ENCODE measurements at places on chromosomes 3 and 15.

- no peak for DNase-seq
These were observed 1149.1 kb downstream of the SI start for GRCh38 chr3:163929069-163929652.

DNA sequence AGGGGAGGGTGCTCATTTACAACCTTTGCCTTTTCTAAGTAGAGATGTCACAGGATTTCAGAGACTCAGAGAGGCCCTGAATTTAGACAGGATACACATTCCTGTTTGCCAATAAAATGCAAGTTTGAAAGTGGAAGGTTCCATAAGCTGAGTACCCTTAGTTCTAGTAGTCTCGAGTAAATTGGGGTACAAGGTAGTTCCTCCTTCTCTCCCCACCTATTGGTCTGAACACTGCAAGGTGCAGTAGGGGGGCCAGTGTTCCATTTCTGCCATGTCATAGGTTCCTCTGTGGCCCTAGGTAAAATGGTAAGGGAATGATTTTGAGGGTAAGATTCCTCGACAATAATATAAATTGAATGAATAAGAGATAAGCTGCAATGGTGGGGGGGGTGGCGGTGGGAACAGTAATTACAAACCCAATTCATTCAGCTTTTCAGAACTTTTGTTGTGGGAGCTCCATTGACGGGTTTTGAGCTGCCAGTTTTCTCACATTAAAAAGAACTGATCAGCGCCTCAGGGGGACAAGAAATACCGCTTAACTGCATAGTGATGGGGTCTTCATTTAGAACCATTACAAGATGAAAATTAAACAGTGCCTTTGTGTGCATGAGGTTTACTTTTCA lies 5.9 kb downstream of the SOX2 start:
- no peak for DNase-seq

- DNase-seq, result no peak
These were observed 58.3 kb upstream of the TRAK1 start for GRCh38 chr3:42032693-42033349.

GRCh38 chr3:12878141-12878574 lies 36.8 kb upstream of the RPL32 start:
- no peak for DNase-seq

- DNase-seq, result no peak
These were observed 126.0 kb upstream of the PRR20G start for GRCh38 chr3:127413871-127414270.

DNA sequence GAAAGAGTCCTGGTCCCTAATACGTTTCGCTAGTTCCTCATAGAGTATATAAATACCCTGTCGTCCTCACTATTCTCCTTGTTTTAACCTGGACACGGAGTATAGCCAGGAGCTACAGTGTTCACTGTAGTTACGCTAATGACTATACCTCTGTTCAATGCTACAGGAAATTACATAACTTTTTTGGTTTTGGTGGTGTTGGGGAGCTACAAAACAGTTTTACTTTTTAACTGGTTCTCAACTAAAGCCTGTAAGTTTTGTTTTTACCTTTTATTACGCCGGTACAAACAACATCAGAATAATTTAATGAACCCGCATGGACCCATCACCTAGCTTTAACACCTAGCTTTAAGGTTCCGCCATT lies 1.5 kb downstream of the LMLN start:
- no peak for DNase-seq

- DNase-seq, result no peak
These were observed 394.2 kb downstream of the LSAMP start for GRCh38 chr3:116051040-116051439.

DNA sequence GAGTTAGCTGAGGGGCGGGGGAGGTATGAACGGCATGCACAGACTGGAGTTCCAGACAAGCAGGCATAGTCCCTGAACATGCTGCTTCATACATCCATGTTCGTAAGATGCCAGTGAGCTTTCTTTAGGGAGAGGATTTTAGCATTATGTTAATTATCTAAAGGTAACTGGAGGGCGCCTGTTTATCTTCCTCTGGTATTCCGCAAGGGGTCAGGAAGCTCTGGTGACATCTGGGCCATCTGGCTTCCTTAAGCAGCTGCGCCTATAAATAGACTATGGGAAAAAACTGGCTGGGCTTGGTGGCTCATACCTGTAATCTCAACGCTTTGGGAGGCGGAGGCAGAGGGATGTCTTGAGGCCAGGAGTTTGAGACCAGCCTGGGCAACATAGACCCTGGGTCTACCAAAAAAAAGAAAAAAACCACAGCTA lies 1.5 kb upstream of the FBXO22 start:
- DNase-seq, result no peak

GRCh38 chr15:79332824-79333510 lies 22.1 kb downstream of the TMED3 start:
- no peak for DNase-seq

DNA sequence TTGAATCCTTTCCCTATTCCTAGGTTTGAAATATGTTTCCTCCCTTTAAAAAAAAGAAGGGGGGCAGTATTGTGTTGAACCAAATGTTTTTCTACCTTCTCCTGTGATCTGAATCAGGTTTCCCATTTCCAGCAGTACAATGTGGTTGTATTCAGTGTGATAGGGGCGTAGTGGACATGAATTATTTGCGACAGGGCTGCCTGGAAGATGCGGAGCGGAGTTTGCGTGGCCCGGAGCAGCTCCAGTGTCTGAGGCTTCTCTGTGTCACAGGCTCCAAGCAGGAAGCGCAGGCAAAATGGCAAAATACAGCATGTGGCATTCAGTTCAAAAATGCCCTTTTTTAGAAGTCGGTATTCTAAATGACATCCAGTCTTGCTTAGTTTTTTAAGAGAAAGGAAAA lies 154.4 kb downstream of the PGPEP1L start:
- DNase-seq, result peak; percentile 88

GRCh38 chr3:98612587-98612986 lies 19.2 kb upstream of the CPOX start:
- DNase-seq, result no peak

- no peak for DNase-seq
These were observed 1278.5 kb downstream of the NSUN3 start for GRCh38 chr3:95341314-95341713.

GRCh38 chr3:7630925-7631324 lies 770.0 kb downstream of the GRM7 start:
- DNase-seq, result no peak

DNA sequence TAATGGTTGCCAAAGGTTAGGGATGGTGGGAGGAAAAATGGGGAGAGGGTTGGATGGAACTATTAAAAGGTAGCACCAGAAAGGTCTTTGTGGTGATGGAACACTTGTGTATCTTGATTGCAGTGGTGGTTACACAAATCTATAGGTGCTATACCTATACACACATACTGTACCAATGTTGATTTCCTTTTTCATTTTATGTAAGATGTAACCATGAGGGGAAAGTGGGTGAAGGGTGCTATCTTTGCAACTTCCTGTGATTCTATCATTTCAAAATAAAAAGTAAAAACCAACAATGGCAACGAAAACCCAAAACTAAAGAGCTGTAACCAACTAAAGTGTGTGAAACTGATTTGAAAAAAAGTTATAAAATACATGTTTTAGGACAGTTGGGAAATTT lies 761 bp upstream of the ZNF35 start:
- no peak for DNase-seq

DNA sequence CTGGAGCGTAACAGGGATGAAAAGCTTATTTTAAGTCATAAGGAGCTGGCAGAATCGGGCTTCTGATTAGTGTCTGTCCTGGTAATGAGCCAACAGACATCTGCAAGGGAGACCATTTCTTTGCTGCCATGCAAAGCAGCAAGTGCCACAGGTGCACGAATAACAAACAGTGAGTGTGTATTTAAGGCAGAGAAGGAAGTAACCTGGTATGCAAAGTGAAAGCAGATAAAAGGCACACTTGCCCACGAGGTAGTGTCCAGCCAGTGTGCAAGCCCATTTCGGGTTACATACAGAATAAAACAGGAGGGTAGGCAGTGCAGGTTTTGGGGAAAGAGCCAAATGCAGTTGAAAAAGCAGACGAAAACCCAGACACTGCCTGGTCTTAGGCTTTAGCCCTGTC lies 1153.7 kb downstream of the SI start:
- DNase-seq, result no peak

DNA sequence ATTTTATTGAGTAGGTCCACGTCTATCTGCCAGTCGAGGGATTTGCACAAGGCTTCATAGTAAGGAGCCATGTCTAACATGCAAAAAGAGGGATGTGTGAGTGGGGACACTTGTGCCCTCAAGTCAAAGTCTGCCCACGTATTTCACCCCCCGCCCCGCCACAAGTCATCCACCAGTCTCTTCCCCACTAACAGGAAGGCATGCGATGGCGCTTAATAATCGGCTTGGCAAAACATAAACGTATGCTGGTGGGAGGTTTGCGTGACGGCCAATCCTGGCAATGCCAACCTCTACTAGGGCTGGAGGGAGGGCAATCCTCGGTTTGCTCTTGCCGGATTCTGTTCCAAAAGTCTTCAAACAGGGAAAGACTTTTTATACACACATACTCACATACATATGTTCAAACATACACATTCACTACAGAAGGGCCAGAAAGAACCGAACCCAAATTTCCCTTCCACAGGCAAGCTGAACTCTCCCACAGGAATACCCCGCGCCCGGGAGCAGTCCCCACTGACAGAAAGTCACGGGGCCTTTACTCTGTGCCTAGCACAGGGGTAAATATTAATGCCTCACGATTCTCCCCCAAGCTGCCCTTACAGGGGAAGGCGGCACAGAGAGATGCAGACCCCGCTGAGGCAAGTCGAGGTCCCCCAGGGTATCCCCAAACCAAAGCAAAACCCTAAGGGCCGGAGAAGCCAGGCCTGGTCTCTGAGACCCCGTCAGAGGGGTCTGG lies 675 bp downstream of the PSMD6 start:
- DNase-seq, result no peak

- no peak for DNase-seq
These were observed 49.2 kb downstream of the LDHAL6B start for GRCh38 chr15:59255680-59256336.

- no peak for DNase-seq
These were observed 772.9 kb downstream of the DIPK2A start for GRCh38 chr3:144744473-144744872.

GRCh38 chr3:152853196-152853595 lies 18.3 kb downstream of the P2RY1 start:
- DNase-seq, result peak; percentile 18

DNA sequence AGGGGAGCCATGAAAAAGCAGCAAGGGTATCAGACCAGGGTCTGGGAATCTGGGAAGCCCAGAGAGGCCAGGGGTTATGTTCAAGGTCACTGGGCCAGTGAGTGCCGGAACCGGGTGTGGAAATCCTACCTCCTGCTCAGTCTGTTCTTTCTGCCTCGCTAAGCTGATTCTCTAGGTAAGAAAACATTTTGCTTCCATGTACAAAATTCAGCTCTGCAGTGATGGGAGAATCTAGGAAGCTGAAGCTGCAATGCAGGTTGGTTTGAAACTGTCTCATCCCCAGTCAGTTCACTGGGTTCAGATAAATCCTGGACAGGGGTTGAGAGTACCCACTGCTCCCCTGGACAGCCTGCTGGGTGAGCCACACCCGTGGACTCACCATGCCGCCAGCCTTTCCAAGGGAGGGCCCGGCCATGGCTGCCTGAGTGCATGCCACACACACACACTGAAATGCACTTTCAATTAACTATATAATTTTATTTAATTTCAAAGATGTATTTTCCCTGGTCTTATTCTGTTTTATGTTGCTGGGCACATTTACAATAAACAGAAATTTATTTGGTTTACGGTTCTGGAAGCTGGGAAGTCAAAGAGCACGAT lies 108.4 kb downstream of the CORO2B start:
- no peak for DNase-seq

GRCh38 chr3:73768524-73769308 lies 144.0 kb upstream of the PDZRN3 start:
- DNase-seq, result peak; percentile 11

DNA sequence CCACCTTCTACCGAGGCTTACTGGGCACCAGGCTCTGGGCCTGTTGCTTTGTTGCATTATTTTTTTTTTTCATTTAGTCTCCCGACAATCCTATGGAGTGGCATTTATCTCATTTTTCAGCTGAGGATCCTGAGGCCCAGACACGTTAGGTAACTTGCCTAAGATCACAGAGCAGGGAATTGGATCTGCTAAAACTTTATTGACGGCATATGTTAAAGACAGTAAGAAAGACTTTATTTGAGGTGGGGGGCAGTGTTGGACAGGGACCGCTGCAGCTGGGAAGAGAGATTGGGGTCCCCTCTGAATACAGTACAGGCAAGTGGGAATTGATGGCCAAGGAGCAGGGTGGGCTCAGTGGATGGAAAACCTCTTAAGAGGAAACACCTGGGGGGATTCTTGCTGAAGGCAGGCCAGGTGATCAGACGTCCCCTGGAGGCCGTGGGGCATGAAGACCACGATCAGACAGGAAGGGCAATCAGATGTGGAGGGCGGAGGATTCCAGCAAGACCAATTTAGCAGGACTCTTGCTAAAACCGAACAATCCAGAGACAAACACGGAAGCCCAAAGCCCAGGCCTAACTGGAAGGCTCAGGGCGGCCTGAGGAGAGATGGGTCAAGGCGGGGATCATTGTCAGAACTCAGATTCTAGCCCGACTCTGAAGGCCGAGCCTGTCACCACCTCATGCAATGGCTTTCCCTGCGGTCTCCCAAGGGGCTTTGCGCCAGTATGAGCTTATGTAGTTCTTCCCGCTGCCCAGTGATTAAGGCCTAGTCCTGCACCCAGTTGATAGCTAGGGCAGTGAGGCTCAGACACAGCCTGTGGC lies 53.7 kb downstream of the RGMA start:
- DNase-seq, result no peak

DNA sequence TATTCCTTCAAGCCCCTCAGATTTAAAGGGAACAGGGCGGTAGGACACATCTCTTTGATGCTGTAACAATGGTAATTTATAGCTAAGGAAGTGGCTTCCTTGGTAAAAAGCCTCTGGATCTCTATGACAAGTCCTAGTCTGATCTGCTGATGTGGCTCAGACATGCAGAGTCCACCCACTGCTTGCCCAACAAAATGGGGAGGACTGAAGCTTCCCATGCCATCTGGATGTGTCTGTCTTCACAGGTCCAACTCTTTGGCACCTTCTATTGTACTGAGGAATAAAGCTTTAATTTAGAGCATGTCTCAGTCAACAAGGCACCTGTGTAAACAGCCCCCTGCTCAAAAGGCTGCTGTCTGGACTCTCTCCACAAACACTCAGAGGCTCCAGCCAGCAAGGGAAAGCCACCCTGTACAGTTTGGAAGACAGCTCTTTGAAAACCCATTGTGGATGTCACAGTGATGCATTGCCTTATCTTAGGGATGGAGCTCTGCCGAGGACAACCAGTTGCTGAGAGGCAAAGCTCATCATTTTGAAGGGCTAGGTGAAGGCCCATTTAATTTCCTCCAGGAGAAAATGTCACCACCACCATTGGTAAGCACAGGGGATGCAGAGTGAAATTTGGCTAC lies 348.6 kb upstream of the GRM7 start:
- no peak for DNase-seq
